ENCODE measurements at places on chromosomes 4 and X.

GRCh38 chr4:27684610-27685011, 824.0 kb downstream of the STIM2 start:
- no peak for DNase-seq

DNA sequence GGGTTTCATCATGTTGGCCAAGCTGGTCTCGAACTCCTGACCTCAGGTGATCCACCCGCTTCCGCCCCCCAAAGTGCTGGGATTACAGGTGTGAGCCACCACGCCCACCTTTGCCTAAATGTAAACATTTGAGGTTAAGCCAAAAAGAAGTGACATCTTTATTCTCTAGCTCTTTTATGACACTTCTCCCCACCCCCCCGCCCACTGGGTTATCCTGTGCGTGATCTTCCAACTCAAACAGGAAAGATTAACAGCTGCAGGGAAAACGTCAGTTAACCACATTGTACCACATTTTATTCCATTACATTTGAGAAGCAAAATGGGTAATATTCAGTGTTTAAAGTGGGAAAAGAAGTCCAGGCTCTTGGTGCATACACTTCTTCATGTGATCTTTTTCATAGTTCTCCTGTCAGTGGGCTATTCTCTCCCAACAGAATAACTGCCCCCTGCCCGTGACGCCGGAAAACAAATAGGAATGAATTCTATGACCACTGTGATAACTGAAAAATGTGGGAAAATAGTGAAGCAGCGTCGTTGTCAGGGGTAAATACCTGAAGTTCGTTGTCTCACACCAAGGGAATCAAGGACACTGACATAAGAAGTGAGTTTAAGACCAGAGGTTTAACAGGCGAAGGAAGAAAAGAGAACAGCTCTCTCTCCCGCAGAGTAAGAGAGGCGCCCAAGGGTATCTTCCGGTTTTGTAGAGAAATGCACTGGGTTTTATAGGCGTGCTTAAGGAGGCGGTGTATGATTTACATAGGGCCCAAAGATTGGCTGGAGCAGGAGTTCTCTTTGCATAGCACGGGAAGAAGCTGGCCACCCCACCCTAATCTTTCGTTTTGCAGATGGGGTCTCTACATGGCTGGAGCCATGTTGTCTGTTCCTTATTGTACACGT, 9.7 kb upstream of the SRD5A3 start:
- DNase-seq = no peak

- DNase-seq = no peak
These were observed 42.5 kb upstream of the BBS12 start for GRCh38 chr4:122689972-122690371.

DNA sequence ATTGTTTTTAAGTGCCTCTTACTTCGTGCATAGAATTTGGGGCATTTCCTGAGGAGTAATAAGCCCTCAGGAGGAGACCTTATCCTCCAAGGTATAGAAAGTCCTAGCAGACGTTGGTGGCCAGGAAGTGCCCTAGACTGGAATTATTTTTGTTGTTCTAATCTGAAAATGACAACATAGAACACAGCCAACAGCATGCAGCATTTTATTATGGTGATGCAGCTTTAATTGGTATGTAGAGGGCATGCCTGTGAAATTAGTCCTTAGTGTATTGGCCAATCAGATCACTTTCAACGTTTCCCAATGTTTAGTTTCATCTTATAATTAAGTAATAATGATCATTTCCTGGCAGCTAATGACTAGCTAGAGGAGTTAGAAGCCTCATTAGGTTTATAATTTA, 199.2 kb downstream of the SHROOM3 start:
- DNase-seq = no peak

All from C1 segment of cervical spinal cord (tissue), 14 donors.